COLO829 (cell line): ENCODE measurements at places on chromosomes 12 and 14.

DNA sequence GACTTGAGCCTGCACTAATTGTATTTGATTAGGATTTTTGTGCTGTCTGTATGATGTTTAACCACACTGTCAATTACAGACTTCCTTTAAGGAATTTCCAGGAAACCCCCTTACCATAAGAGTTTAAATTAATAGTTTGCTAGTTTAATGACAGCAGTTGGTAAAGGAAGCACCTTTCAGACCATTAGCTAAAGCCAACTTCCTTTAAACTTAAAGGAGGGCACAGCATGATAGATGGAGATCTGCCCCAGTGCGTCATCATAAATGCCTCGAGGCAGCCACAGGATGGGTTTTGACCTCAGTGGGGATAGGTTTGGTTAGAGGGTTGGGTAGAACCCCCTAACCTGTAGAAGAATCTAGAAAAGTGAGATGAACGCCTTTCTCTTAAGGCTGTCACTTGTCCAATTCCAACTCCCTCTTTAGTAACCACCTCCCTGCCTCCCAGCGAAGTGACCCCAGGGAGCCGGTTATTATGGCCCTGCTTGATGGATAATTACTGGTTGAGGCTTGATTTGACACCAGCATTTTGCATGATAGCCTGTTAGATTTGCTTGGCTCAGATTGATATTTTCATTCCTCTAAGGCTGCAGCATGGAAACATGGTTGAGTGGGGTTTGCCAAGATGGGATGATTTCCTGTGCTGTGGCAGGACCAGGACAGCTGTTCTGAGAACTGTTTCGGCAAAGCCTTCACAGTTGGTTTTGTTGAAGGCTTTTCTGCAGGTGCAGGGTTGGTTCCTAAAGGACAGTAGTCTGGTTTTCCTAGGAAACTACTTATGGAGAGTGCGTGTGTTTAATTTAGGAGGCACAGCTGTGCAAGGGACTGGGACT, 62.7 kb downstream of the CHST11 start:
- DNase-seq = no peak

DNA sequence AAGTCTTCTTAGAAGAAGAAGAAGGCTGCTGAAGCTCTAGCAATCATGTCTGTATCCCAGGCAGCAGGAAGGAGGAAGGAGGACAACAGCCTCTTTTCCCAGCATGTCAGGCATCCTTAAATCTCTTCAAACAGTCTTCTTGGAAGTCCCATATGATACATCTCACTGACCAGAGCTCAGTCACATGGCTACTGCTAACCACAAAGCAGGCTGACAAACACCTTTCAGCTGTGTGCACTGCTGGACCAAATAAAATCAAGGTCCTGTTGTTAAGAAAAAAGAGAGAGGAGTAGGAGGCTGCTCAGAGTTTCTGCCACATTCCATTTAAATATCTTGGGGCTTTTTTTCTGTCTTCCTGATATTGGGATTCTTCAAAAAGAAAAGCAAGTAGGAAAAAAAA, 203.4 kb upstream of the PELI2 start:
- DNase-seq = no peak

DNA sequence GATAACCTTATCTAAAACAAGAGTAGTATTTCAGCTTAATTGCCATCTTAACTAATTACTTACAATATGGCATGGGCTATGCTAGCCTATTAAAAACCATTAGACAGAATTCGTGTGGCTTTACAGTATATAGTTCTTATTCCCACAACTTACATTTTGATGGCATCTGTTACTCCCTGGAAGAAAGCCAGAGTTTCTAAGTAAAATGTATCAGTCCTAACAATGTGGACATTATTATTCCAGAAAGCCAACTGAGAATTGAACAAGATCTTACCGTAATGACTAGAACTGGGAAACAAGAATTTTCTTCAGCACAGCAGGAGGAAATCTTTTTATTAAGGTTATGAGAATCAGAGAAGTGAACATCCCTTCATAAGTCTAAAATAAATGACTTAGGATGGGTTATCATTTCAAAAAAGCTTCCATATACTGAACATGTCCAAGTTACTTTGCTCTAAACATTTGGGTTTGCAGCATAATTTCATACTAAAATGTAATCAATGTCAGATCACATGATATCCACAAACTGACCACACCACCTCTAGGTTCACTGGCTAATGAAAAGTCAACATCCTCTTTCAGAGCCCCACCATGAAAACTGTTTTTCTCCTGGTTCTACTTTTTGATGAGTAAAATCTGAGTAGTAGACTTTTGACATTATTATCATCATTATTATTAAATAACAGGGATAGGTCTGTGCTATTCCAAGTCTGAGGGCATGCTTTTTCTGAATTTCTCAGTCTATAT, 179.7 kb downstream of the SSPN start:
- peak; percentile 58 for DNase-seq

- DNase-seq = no peak
Observed at GRCh38 chr14:29953501-29953900, 25.9 kb upstream of the PRKD1 start.

- DNase-seq = no peak
Observed at GRCh38 chr12:55659486-55660385, 23.0 kb downstream of the OR10P1 start.

GRCh38 chr14:76657846-76658245, 103.4 kb upstream of the VASH1 start:
- DNase-seq = no peak
